ENCODE measurements at places on chromosomes 16 and 17.

DNA sequence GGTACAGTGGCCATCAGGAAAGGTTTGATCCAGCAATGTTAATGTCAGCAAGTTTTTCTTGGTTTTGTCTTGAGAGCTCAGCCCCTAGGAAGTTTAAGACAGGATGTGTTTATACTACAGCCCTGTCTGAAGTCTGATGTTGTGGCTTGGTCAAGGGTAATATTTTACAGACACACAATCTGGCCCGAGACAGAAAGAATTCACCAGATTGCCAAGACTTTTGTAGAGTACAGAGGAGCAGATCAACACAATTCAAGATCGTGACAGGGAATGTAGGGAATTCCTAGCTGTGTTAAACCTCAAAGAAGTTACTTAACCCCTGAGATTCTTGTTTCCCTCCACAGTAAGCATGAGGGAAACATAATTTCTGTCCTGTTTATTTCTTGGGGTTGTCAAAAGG is 63.1 kb downstream of the SHISA9 start:
- no peak for DNase-seq

DNA sequence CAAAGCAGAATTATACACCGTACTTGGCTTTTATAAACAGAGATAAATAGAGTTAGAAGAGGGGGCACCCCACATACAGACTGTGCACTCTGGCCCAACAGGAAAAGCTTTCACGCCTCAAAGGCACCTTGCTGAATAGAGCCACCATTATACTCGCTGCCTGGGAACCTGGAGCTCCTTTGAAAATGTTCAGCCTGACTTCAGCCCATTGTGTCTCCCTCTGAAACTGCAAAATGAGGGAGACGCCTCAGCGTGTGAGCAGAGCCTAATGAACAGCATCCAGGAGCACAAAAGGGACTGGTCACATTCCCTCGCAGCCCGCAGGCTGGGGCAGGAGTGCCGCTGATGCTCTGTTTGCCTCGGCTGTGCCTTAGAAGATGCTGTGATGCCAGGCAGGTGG is 46.3 kb downstream of the ABCC12 start:
- DNase-seq: no peak

DNA sequence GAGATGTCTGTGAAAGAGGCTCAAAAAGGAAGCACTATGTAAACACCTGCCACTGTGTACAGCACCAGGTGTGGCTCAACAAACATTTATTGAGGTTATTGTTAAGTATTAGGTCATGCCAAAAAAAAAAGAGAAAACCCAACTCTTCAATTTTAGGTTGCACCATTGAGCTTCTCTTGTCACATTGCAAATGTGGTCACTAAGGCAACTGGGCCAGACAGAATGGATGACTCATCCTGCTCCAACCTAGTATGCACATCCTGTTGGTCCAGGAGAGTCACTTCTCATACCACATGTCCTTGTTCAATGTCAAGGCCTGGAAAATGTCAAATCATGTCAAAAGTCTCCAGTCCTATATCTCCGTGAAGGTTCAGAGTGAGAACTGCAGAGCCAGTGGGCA is 25.0 kb downstream of the HOXB1 start:
- no peak for DNase-seq

- no peak for DNase-seq
These were observed 21.1 kb downstream of the STH start for GRCh38 chr17:46020023-46020761.

DNA sequence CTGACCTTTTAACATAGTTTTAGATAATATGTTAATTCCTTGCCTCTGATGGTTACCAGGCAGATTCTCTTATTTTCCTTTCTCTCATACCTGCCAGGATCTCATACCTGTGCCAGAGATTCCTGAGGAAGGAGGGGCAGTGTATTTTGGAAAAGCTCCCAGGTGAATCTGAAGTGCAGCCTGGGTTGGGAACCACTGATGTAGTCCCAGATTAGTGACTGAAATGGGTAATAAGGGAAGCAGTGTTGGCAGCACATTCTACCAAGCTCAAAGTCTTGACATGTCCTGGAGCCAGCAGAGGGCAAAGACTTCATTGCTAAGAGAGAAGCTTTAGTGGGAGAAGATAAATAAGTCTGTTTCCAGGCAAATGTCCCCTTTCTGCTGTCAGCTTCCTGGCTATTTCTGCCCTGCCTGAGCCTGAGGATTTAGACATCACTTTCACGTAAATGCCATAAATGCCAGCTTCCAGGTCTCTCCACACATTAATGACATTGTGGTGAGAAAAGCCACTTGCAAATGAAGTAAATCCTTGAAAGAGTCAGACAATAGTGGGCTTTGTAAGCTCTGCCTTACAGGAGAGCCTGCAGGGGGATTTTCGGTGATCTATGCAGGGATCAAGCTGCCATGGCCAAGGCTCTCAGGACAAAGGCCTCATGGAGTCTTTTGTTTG is 40.9 kb upstream of the C16orf78 start:
- DNase-seq: no peak

- no peak for DNase-seq
These were observed 341.2 kb downstream of the GRIN2A start for GRCh38 chr16:9840761-9841665.

- no peak for DNase-seq
These were observed 2.3 kb downstream of the HIGD1B start for GRCh38 chr17:44850025-44850424.

DNA sequence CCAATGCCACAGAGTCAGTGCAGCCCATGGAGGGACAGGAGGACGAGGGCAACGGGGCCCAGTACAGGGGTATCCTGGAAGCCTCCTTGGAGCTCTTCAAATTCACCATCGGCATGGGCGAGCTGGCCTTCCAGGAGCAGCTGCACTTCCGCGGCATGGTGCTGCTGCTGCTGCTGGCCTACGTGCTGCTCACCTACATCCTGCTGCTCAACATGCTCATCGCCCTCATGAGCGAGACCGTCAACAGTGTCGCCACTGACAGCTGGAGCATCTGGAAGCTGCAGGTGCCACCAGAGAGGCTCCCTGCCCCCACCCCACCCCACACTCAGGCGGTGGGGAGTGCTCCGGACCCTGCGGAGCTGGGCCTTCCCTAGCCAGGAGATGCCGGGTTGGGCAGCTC is 16.6 kb downstream of the TRPV2 start:
- DNase-seq: no peak

DNA sequence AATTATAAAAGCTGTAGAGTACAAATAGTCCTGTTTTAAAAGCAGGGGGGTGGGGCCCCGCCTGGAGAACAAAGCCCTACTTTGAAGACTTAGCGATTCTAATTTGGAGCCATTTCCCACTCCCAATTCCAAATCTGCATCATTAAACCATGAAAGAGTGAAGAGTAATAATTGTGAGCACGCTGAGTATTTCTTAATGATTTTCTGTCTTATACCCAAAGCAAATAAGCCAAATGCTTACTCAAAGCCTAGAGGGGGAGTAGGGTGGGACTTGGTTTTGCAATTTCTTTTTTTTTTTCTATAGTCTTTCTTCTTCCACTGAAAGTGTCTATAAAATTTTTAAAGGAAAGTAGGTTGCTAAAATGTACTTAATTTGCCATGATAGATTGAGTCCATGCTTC is 470.1 kb downstream of the TOX3 start:
- no peak for DNase-seq

- DNase-seq: no peak
These were observed 30.5 kb downstream of the SNTB2 start for GRCh38 chr16:69217433-69217832.

DNA sequence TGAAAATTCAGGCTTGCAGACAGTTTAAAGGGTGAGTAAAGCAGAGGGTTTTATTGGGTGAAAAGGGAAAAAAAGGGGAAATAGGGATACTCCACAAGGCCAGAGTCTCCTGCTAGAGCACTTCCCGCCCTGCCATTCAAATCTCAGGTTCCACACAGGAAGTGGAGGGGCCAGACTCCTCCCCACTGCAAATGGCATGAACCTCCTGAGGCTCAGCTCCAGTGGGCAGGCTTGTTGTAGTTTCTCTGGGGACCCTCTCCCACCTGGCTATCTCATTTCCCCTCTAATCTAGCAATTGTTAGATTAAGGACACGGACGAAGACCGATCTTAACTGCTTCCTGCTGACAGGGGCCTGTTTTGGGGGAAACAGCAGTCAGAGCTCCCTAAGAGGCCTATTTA is 43.4 kb downstream of the TAOK1 start:
- DNase-seq: no peak

- no peak for DNase-seq
These were observed 382.0 kb upstream of the DYNLRB2 start for GRCh38 chr16:80158766-80159165.

DNA sequence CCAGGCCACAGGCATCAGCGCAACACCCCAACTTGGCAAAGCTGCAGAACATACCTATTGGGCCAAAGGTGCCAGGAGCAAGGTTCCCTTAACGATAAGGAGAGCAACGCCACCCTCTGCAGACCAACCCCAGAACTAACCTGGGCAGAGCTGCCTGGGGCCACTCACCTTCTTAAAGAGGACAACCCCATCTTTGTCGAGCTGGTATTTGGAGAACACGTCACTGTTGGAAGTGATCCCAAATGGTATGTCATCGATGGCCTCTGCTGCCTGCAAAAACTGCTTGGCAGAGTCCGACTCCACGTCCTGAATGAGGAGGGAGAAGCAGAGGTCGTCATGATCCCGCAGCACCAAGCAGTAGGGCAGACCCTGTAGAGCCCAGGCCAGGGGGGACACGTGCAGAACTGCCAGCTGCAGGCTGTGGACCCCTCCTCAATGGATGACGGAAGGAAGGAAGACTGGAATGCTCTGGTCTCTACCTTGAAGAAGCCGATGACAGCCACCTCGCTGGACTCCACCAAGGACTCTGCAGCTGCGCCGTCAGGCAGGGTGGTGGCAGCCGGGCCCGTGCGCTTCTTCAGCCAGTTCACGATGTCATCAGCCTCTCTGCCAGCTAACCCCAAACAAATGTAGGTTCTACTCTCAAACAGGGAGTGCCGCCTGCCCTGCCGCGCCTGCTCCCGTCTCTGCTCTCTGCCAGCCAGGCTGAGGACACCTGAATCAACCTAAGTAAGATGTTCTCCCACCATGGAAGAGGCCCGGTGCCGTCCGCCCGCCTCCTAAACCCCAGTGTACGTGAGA is 5.2 kb downstream of the P4HB start:
- no peak for DNase-seq

- no peak for DNase-seq
These were observed 12.1 kb upstream of the CD300LD start for GRCh38 chr17:74604200-74604599.

- DNase-seq: no peak
These were observed 34.4 kb upstream of the ENDOV start for GRCh38 chr17:80380555-80381002.

DNA sequence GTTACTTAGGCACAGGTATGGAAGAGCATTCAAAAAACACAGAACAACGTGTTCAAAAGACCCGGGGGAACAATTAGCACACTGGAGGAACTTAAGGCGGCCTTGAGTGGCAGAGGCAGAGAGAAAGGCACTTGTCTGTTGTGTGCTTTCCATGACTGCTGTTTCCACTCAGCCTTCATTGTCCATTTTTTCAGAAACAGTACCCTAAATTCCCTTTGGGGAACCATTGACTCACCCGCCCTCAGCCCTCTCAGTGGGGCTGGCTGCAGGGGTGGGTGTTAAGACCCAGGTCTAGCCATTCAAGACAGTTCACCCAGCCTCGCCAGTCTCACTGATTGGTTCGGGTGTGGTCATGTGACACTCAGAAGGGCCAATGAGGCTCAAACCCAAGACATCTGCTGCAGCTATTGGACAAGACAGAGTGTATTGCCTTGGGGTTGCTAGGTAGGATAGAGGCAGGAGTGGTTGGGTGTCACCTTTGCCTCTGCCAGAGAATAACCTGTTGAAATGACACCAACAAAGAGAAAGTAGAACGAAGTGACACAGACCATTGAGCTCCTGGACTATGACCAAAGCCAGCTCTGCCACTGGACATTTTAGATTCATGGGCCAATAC is 19.6 kb upstream of the CEP20 start:
- DNase-seq: no peak

- no peak for DNase-seq
These were observed 29.0 kb upstream of the CLEC3A start for GRCh38 chr16:77993111-77993985.

- no peak for DNase-seq
These were observed 168.1 kb downstream of the XYLT1 start for GRCh38 chr16:17302620-17303019.

Measured in cerebellar nuclear complex (tissue), 1 donor.